ENCODE measurements at places on chromosomes 4 and X.

- DNase-seq: peak; percentile 42
Measured at GRCh38 chr4:128862608-128863311, 53.3 kb downstream of the JADE1 start.

- peak; percentile 4 for DNase-seq
Measured at GRCh38 chr4:185933078-185933581, 121.1 kb upstream of the SORBS2 start.

- DNase-seq: no peak
Measured at GRCh38 chr4:127055357-127055756, 577.4 kb upstream of the INTU start.

- DNase-seq: no peak
Measured at GRCh38 chr4:3530051-3530450, 2.2 kb downstream of the LRPAP1 start.

GRCh38 chr4:28105271-28105859 is 1244.7 kb downstream of the STIM2 start:
- DNase-seq: no peak

GRCh38 chr4:52714597-52715254 is 36.5 kb downstream of the ERVMER34-1 start:
- DNase-seq: no peak

DNA sequence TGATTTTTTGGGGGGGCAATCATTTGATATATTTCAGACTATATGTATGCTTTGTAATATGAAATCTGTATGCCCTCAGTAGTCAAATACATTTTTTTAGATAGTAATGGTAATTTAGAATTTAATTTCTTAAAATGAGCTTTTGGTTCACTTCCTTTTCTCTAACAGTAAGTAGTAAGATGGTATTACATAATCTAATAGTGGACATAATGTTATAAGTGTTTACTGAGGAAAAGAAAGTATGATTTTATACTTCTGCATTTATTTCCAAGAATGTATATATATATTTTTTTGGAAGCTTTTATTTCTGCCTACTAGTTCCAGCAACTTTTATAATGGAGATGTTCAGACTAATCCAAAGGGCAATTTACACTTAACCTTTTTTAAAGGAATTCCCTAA is 1450.7 kb upstream of the TENM3 start:
- no peak for DNase-seq

DNA sequence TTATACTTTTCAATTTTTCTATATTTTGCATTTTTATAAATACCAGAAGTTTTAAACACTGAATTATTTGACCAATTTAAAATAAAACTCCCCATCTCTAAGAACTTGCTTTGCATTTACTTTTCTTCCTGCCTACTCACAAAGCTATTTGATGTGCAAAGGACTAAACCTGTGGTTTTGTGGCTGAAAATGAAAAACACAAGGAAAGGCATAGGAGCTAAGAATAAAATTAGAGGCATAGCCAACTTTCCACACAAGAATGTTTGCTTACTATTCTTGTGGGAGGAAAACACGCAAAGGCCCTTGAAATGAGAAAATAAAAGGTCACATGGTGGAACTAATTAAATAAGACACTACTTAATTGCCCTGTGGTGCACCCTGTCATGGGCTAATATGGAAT is 221.2 kb downstream of the KLHL13 start:
- DNase-seq: no peak

GRCh38 chr4:107793996-107794395 is 30.7 kb upstream of the SGMS2 start:
- DNase-seq: no peak

- no peak for DNase-seq
Measured at GRCh38 chr4:98557194-98557892, 101.1 kb downstream of the TSPAN5 start.

DNA sequence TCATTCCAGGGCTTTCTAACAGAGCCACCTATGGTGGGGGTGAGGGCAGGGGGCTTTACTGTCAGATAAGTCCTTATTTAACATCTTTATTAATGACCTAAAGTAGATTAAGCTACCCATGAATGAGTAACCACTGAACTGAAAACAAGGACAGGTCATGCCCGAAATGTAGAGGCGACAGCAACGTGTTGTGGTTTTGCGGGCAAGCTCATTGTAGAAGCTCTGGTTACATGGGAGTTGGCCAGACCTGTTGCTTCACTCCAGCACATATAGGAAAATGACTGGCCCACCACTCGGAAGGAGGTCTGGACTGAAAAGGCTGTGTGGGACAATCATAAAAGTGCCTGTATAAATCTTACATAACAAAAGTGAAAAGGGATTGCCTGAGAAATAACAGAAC is 109.6 kb upstream of the NDP start:
- no peak for DNase-seq

GRCh38 chr4:2305766-2306501 is 44.0 kb upstream of the MXD4 start:
- no peak for DNase-seq

- DNase-seq: no peak
Measured at GRCh38 chr4:146654687-146655520, 16.2 kb downstream of the POU4F2 start.

DNA sequence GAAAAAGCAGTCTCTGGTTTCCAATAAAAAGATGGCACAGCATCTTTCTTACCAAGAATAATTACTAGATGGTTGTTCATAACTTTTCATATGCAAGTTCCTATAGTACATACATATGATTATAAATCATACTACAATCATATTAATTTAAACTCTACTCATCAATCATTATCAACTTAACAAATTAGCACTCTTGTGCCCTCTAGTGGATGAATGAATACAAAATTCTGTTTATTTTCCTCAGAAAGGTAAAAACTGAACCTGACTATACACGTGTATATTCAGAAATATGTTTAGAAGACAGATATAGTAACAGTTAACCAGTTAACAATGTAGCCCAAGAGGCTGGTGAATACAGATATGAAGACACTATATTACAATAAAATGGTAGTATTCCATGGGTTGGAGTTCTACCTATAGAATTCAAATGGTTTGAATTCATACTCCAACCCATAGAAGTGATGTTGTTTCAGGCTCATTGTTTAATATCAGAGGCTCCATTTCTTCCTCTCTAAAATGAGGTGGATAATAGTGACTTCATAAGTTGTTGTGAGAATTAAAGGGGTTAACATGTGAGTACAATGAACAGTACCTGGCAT is 100.0 kb downstream of the ADAMTS3 start:
- DNase-seq: no peak

DNA sequence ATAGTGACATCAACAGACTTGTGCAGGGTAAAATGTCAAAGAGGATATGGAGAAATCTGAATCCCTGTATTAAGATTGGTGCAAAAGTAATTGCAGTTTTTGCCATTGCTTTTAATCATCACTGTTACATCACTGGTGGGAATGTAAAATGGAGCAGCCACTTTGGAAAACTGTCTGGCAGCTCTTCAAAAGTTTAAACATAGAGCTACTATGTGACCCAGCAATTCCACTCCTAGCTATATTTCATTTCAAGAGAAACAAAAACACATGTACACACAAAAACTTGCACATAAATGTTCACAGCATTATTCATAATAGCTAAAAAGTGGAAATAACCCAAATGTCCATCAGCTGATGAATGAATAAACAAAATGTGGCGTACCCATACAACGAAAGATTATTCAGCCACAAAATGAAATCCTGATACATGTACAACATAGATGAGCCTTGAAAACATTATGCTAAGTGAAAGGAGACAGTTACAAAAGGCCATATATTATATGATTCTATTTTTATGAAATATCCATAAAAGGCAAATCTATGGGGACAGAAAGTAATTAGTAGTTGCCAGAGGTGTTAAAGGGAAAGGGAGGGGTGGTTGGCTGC is 106.4 kb downstream of the AMELX start:
- DNase-seq: no peak

- DNase-seq: no peak
Measured at GRCh38 chr4:17189401-17189720, 290.9 kb upstream of the LDB2 start.

DNA sequence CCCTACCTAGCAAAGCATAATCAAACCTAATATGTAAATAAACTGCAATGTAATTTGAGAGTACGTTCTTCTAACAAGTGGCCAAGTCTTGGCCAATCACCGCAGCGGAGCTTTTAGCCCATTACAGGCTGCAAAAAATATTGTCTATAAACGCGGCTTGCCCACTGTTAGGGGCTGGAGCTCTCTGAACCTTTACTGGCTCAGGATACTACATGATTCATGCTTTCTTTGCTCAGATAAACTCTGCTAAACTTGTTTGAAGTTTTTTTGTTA is 990 bp upstream of the HADH start:
- no peak for DNase-seq

GRCh38 chrX:47632666-47633065 is 2.9 kb upstream of the CFP start:
- no peak for DNase-seq

DNA sequence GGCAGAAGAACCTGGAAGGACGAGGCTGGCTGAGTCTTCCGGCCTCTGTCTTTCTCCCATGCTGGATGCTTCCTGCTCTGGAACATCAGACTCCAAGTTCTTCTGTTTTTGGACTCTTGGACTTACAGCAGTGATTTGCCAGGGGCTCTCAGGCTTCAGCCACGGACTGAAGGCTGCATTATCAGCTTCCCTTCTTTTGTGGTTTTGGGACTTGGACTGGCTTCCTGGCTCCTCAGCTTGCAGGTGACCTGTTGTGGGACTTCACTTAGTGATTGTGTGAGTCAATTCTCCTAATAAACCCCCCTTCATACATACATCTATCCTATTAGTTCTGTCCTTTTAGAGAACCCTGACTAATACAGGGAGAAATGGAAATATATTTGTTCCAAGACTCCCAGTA is 265.8 kb downstream of the PCDH18 start:
- DNase-seq: no peak

DNA sequence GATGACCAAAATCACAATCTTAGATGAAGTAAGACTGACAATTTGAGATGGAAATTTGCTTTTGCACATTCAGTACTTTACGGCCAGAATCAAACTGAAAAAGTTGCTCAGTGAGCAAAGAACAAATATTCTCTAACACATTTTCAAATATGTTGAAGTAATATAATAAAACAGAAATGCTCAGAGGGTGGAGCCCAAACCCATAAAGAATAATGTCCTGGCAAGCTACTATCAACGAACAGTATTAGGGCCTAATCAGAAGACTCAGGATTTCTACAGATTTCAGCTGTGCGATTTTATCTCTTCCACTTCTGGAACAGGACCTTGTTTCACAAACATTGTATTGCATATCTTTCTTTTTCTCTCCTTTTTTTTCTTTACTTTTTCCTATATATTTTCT is 505.0 kb downstream of the TECRL start:
- no peak for DNase-seq

- DNase-seq: no peak
Measured at GRCh38 chr4:52243367-52243766, 192.3 kb downstream of the SPATA18 start.

DNA sequence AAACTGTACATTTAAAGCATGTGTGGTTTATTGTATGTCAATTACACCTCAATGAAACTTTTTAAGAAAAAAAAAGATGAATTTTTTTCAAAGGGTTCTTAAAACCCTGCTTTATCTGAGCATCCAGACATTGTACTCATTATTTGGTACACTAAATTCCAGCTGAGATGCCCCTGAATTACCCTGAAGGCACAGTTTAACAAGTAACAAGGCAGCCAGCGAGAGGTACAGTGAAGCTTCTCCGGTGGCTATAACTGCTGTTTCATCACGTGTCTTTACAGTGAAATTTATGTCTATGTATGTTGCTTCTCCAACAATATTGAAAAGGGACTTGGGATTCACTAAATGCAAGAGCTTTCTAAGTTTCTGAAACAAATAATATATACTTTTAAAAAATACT is 15.8 kb downstream of the SLC7A11 start:
- no peak for DNase-seq

DNA sequence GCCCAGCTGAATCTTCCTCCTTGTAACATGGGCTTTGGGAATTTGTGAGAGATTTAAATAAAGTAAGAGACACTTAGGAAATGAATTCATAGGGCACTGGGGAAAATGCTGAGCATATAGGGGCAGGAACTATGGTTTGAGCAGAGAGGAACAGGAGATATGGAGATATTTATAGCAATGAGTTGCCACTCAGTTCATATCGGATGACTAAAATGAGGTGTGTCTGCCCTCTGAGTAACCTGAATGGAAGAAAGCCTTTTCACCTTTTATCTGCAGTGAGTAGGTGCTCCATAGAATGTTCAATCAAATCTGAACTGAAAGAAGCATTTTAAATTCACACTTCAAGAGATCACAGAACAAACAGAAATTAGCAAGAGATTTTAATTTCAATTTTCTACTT is 105.7 kb downstream of the CEP44 start:
- DNase-seq: no peak

GRCh38 chrX:16826207-16826606 is 39.9 kb downstream of the TXLNG start:
- DNase-seq: peak; percentile 33

- no peak for DNase-seq
Measured at GRCh38 chr4:105399532-105400161, 74.2 kb downstream of the PPA2 start.

- no peak for DNase-seq
Measured at GRCh38 chrX:13651150-13651549, 1.8 kb upstream of the TCEANC start.

DNA sequence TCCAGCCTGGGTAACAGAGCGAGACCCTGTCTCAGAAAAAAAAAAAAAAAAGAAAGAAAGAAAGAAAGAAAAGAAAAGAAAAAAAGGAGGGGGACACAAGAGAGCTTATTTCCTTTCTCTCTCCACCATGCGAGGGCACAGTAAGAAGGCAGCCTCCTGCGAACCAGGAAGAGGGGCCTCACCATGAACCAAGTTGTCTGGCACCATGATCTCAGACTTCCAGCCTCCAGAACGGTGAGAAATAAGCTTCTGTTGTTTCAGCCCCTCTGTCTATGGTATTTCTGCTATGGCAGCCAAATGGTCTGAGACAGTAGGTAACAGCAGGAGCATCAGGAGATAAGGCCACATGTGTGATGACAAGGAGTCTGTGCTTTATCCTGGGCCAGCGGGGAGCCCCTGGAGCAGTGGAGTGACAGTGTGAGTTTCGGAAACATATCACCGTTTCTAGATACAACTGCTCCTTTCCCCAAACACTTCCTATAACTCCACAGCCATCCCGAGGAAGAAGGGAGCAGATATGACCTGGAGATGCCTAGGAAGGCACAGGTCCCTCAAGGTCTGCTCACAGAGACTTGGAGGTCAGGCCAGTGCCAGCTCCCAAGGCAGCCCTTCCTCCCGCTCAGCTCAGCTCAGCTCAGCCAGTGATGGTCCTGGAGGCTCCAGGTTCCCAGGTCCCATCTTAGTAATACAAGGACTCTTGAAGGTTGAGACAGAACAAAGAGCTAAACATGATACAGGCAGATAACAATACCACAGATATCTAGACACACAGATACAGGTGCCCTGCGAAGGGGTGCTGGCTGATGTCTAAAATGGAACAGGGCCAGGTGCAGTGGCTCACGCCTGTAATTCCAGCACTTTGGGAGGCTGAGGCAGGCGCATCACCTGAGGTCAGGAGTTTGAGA is 17.7 kb downstream of the JAKMIP1 start:
- no peak for DNase-seq

GRCh38 chr4:173960398-173960797 is 323.1 kb downstream of the FBXO8 start:
- no peak for DNase-seq

- no peak for DNase-seq
Measured at GRCh38 chr4:2304877-2305561, 43.1 kb upstream of the MXD4 start.

GRCh38 chr4:57614257-57614932 is 504.2 kb upstream of the IGFBP7 start:
- DNase-seq: no peak
